CD4-positive, alpha-beta T cell treated with Interleukin-12 subunit alpha and Interleukin-12 subunit beta, for 1 hour (primary cell): ENCODE measurements at places on chromosomes 13 and 19.

- no peak for DNase-seq
Observed at GRCh38 chr13:41563341-41563983, 106.1 kb downstream of the RGCC start.

GRCh38 chr13:72686766-72687165, 40.7 kb downstream of the MZT1 start:
- DNase-seq: no peak

GRCh38 chr19:45146251-45146650, 14.5 kb downstream of the NKPD1 start:
- DNase-seq: no peak

DNA sequence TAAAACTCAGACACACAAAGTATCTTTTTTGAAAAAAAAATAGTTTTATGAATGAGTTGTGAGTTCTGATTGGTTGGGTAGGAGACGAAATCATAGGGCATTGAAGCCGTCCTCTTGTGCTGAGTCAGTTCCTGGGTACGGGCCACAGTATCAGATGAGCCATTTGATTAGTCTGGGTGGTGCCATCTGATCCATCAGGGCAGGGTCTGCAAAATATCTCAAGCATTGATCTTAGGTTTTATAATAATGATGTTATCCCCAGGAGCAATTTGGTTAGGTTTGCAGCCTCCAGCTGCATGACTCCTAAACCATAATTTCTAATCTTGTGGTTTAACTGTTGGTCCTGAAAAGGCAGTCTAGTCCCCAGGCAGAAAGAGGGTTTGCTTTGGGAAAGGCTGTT, 1310.6 kb downstream of the SLITRK1 start:
- no peak for DNase-seq

- no peak for DNase-seq
Observed at GRCh38 chr19:41408256-41408655, 10.6 kb downstream of the BCKDHA start.

- no peak for DNase-seq
Observed at GRCh38 chr13:111857336-111857735, 209.6 kb upstream of the SOX1 start.

GRCh38 chr13:72559716-72560115, 167.7 kb downstream of the MZT1 start:
- no peak for DNase-seq

- DNase-seq: peak; percentile 53
Observed at GRCh38 chr19:6060600-6061375, 49.5 kb downstream of the RFX2 start.

- DNase-seq: no peak
Observed at GRCh38 chr13:63199508-63199907, 1783.9 kb upstream of the PCDH20 start.

- no peak for DNase-seq
Observed at GRCh38 chr13:69324090-69324886, 783.3 kb upstream of the ATXN8OS start.

DNA sequence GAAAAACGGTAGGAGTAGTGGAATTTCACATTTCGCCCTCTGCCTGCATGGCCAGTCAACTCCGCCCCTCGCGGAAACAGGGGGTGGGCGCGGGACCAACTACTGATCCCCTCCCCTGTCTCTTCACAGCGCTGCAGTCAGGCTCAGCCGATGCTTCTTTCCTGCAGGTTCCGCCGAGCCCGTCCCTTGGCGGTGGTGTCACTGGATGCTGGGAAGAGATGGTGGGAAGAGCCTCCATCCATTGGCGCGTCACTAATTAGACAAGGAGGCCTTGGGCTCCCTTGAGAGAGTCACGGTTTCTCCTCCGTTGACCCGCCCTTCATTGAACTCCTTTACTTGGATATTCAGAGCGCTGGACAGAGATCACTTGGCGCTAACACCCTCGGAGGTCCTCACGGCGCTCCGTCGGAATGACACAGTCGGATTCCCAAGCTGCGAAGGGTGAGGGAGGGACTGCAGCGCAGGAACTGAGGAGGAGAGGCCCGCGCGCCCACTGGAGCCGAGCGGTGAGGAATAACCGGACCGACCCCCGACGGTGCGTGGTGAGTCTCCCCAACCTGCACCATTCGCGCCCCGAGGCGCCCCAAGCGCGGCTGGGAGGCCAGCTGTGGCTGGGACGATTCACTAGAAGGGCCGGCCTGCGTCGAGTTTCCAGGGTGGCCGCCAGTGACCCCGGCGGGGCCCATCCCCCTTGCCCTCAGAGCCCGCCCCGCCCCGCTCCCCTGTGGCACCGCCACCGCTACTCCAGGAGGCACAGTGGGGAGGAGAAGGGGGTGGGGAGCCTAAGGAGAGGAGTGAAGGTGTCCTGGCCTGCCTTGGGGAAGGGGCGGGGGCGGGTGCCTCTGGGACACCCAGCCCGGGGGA, 11.2 kb upstream of the CEACAM21 start:
- DNase-seq: no peak
